ENCODE measurements at places on chromosomes 3 and 15.
A peak's percentile ranks its signal among the peaks of the same experiment; 100 is the strongest.

- no peak for DNase-seq
These were observed 8.6 kb upstream of the ARNT2 start for GRCh38 chr15:80395616-80396015.

DNA sequence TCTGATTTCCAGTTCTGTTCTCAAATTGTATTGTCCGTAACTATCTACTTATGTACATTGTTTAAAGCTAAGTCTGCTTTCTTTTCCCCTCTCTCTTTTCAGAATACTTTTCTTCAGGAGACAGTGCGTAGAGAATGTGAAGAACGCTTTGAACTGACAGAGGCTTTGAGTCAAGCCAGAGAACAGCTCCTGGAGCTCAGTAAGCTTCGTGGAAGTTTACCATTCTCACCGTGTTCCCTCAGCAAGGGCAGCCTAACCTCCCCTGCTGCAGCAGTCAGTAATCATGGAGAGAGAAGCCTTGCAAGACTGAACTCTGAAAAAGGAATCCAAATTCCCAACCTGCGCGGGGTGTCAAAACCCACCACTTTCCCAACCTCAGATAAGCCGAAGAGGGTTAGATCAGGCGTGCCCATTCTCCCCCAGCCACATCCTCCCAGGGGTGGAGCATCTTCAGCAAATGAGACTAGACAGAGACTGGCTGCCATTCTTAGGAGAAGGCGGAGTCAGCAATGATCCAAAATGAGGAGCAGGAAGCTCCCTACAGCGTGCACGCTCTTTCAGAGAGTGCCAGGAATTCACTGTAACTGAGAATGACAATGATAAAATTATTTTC is 114.6 kb downstream of the CCNL1 start:
- DNase-seq, result no peak

GRCh38 chr3:60095930-60096329 is 1046.1 kb upstream of the CFAP20DC start:
- no peak for DNase-seq

GRCh38 chr3:38138349-38139190 is at the start of gene MYD88:
Gene MYD88 (plus strand): TSS chr3:38138661. CDS start chr3:38138701, 40 bp downstream.
- DNase-seq, result no peak

- DNase-seq, result no peak
These were observed 659.3 kb downstream of the ROBO2 start for GRCh38 chr3:77699125-77699691.

- DNase-seq, result no peak
These were observed 7.6 kb upstream of the LRRC2 start for GRCh38 chr3:46573701-46574100.

GRCh38 chr3:64289622-64290021 is 64.4 kb upstream of the PRICKLE2 start:
- no peak for DNase-seq

DNA sequence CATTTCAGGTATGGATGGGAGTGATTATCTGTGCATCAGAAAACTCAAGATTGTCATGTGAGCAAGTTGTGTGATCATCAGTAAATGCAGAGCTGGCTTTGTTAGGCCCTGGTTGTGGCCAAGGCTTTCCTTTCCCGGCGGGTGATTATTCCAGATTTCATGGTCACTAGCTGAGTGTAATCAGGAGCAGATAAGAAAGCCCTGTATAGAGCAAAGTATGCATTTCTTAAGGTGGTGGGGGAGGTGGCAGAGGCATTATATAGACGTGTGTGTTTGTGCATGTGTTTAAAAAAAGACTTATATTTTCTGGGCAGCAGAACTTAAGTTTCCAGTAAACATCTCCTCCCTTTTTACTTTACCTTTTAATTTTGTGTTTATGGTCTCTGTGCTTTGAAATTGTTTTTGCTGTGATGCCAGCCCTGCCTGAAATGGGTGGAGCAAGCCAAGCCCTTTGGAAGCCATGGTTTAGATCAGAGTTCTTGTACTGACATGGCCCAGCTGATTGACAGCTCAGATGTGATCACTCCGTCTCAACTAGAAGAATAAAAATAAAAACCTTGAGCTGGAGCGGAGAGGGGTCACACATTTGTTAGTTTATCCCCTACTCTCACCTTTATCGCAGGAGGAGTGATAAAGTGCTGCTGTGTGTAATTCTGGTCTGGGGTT is 22.2 kb downstream of the SMAD3 start:
- no peak for DNase-seq

- DNase-seq, result no peak
These were observed 53.9 kb downstream of the LINGO1 start for GRCh38 chr15:77578641-77579372.

DNA sequence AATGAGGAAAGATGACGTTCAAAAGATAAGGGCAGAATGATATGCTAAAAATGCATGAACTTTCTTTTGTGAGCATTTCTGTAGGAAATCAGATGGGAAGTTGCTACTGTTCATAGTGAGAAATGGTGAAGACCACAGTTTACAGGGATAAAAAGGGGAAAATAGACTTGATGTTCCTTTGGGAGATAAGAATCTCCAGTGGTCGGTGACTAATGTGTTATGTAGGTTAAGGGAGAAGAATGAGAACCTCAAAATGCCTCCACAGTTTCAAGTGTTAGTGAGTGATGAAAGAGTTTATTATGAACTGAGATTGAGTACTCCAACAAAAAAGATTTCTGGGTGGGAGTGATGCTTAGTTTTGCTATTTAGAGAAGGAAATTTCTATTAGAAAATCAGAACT is 247.2 kb downstream of the LSAMP start:
- DNase-seq, result no peak

- DNase-seq, result peak; percentile 96
These were observed 10.7 kb downstream of the COPB2 start for GRCh38 chr3:139378587-139379241.

- DNase-seq, result no peak
These were observed 169.1 kb upstream of the SEMA6D start for GRCh38 chr15:47548231-47548630.

DNA sequence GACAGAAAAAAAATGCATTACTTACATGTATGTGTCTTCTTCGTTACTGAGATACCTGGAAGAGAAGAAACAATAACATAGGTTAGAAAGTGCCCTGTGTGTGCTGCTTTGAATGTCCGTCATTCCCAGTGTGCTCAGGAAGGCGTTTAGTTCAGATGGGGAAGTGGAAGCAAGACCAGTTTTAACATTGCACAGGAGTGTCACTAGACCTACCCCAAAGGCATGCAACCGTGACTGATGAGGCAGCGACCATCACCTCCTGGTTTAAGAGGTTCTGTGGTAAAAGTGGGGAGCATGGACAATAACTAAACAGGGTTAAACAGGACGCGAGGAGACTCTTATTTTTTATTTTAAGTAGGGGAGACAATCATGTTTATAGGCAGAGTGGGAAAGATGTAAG is 199.7 kb upstream of the ICE2 start:
- no peak for DNase-seq

GRCh38 chr3:38226273-38226672 is 39.3 kb upstream of the SLC22A13 start:
- no peak for DNase-seq

DNA sequence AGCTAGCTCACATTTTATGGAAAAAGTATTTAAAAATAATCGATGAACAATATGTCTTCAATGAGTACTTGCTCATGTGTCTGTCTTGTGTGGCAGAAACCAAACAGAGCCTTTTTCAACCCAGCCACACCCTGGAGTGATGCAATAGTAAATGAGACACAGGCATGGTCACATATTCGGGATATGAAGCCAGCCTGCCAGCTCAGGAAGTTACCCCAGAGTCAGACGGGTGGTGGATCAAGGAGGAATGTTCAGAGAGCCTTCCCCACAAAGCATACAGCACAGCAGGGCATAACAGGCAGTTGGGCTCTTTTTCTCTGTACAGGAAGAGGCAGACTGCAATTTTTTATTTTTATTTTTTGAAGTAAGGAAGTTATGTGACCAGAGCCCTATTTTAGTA is 27.3 kb downstream of the LARP6 start:
- no peak for DNase-seq

- no peak for DNase-seq
These were observed 222.0 kb downstream of the MCTP2 start for GRCh38 chr15:94453227-94453988.

DNA sequence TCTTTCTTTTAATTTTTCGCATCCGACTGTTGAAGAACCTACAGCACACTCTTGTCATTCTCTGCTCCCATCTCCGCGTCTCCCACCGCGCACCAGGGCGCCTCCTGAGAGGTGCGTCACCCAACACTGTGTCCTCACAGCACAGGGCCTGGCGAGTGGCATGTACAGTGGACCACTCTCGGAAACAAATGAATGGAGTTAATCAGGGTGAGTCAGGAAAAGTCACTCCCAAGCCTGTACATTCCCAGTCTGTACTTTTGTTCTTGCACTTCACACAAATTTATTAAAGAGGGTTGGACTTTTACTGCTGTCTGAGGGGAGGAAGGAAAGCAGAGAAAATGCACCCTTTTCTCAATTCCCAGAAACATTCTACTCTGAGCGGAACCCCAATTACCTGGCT is 625 bp downstream of the COL6A6 start:
- no peak for DNase-seq

DNA sequence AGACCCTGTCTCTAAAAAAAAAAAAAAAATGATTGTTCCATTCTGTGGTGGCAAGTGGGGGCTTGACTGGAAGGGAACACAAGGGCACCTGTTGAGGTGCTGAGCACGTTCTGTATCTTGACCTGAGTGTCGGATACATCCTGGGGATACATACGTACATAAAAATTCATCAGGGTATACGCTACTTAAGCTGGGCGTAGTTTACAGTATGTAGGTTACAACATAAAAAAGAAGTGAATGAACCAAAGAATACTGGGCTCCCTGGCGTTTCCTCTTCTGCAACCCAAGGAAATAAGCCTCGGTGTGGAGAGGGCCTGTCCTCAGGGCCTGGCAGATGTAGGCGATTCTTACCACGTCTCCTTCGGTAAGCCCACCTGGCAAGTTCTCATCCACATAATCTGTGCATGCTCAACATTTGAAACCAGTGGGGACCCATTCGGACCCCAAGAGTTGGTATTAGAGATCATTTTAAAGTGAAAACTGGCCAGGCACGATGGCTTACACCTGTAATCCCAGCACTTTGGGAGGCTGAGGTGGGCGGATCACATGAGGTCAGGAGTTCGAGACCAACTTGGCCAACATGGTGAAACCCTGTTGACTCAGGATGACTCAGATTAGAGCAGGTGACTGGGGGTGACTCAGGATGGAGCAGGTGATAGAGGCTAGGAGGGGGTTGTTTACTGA is 5.1 kb upstream of the MUC20 start:
- DNase-seq, result no peak

- DNase-seq, result no peak
These were observed 306.5 kb downstream of the RPLP1 start for GRCh38 chr15:69758810-69759790.

- DNase-seq, result no peak
These were observed 25.7 kb upstream of the NEO1 start for GRCh38 chr15:73026511-73027054.

- DNase-seq, result no peak
These were observed 42.2 kb downstream of the KLHL25 start for GRCh38 chr15:85752491-85752961.

DNA sequence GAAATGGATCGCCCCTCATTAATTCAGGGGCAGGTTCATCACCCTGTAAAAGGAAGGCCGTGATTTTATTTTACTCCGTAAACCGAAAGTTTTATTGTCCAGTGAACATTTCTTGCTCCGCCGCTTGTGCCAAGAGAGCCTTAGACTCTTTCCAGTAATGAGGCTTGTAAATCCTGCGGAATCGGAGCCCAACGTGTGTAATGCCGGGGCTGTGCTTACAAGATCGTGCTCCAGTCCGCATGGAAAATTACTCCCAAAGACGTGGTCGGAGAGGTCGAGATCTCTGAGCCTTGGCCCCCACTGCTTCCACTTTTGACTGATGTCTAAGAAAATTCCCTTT is 649 bp upstream of the PLOD2 start:
- DNase-seq, result peak; percentile 27

- DNase-seq, result no peak
These were observed 40.7 kb downstream of the HERC1 start for GRCh38 chr15:63793046-63793483.

DNA sequence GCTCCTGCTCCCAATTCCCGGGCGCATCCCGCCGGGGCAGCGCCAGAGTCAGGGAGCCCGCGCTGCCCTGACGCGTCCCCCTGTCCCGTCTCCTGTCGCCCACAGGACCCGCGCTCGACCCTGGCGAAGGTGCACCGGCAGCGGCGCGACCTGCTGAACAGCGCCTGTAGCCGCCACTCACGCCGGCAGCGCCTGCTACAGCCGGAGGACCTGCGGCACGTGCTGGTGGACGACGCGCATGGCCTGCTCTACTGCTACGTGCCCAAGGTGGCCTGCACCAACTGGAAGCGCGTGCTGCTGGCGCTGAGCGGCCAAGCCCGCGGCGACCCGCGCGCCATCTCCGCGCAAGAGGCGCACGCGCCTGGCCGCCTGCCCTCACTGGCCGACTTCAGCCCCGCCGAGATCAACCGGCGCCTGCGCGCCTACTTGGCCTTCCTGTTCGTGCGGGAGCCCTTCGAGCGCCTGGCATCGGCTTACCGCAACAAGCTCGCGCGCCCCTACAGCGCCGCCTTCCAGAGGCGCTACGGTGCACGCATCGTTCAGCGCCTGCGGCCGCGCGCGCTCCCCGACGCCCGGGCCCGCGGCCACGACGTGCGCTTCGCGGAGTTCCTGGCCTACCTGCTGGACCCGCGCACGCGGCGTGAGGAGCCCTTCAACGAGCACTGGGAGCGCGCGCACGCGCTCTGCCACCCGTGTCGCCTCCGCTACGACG is 16.9 kb downstream of the C3orf22 start:
- DNase-seq, result no peak

DNA sequence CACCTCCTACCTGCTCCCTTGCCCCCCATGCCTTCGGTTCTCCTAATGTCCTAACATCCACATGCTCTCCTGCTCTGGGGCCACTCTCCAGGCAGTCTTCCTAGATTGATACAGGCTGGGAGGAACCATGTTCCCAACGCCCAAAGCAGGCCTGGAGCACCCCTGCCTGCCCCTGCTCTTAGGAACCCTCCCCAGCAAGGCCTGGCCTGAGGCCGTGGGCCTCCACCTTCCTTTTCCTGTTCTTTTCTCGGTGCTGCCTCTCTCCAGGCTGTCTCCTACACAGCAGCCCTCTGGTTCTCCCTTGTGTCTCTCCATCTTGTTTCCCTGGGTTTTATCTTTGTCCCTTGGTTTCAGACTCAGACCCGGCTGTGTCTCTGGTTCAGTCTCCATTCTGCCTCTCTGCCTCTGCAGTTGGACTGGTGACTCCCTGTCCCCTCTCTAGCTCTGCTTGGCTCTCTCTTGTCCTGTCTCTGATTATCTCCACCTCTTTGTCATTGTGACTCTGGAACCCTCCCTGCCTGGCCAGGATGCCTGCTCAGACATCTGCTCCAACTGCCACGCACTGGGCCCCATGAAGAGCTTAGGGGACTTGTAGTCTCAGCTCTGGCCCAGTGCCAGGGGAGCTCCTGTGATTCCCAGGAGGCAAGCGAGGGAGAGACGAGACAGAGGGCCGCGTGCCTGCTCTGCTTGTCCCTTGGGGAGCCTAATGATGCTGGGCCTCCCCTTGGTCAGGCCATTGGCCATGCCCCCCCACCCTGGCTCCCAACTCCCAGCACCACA is 26.0 kb upstream of the RPL29 start:
- DNase-seq, result peak; percentile 40

GRCh38 chr15:67796196-67797127 is 28.8 kb upstream of the SKOR1 start:
- DNase-seq, result no peak

GRCh38 chr3:178456621-178457285 is 79.5 kb upstream of the KCNMB2 start:
- no peak for DNase-seq
